ENCODE measurements at places on chromosomes 4 and X. TPM values are rescaled to one million over a fixed set of nuclear protein-coding genes. Genes with fewer than 3 reads are reported as not detected.

The NLGN3 gene
- total RNA-seq, result 0.15 TPM

The BEX5 gene
- total RNA-seq, result 2.1 TPM

The PARM1 gene
- 0.35 TPM for total RNA-seq

The PAGE4 gene
- total RNA-seq, result not detected

The PCYT1B gene
- total RNA-seq, result 0.05 TPM

The NKX3-2 gene
- total RNA-seq, result not detected

The SLC25A43 gene
- 24.3 TPM for total RNA-seq

The SPANXN3 gene
- 1.2 TPM for total RNA-seq

The DCAF4L1 gene
- not detected for total RNA-seq

The ARSJ gene
- total RNA-seq, result 31.7 TPM
